ENCODE measurements at places on chromosomes 7 and 10.

- DNase-seq, result peak; percentile 38
- no peaks in the 10 kb centered on the region for H3K4me1 ChIP-seq
- no peak overlapping the region for H3K27ac ChIP-seq
- no peak overlapping the region for H3K4me3 ChIP-seq
These were observed 2.7 kb upstream of the TMEM254 start for GRCh38 chr10:80075781-80076180.

- no peak for DNase-seq
- H3K27me3 ChIP-seq, result no peaks in the 10 kb centered on the region
- no peak overlapping the region for H3K27ac ChIP-seq
- no peaks in the 10 kb centered on the region for H3K4me1 ChIP-seq
- H3K36me3 ChIP-seq, result no peaks in the 10 kb centered on the region
- no peak overlapping the region for H3K4me3 ChIP-seq
These were observed 452.6 kb upstream of the ZMIZ1 start for GRCh38 chr10:78616125-78616695.

GRCh38 chr7:132112657-132113056, 463.6 kb downstream of the PLXNA4 start:
- no peak overlapping the region for H3K4me3 ChIP-seq
- H3K27ac ChIP-seq, result no peak overlapping the region
- H3K4me1 ChIP-seq, result no peaks in the 10 kb centered on the region
- no peaks in the 10 kb centered on the region for H3K27me3 ChIP-seq
- peak; percentile 18 for DNase-seq

GRCh38 chr7:35536396-35536826, 158.5 kb downstream of the HERPUD2 start:
- no peak for DNase-seq
- no peaks in the 10 kb centered on the region for H3K36me3 ChIP-seq
- peaks cover 4% of the 10 kb centered on the region for H3K4me1 ChIP-seq
- H3K27ac ChIP-seq, result no peak overlapping the region
- no peak overlapping the region for H3K4me3 ChIP-seq
- no peaks in the 10 kb centered on the region for H3K27me3 ChIP-seq

DNA sequence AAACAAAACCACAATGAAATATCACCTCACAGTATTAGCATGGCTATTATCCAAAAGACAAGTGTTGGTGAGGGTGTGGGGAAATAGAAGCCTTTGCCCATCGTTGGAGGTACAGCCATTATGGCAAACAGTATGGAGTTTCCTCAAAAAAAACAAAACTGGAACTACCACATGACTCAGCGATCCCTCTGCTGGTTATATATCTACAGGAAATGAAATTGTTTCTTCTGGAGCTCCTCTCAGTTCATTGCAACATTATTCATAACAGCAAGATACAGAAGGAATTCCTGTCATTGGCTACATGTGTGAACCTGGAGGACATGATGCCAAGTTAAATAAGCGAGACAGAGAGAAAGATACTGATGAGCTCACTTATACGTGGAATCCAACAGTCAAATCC, 2.4 kb upstream of the UBE3C start:
- peaks cover 1% of the 10 kb centered on the region for H3K36me3 ChIP-seq
- no peak overlapping the region for H3K4me3 ChIP-seq
- no peaks in the 10 kb centered on the region for H3K27me3 ChIP-seq
- peak; percentile 47 for DNase-seq
- peaks cover 9% of the 10 kb centered on the region for H3K4me1 ChIP-seq
